HCEC 1CT (cell line): ENCODE measurements at places on chromosomes 7 and 10.

GRCh38 chr10:103676058-103676785 lies 179.2 kb downstream of the SH3PXD2A start:
- peak; percentile 12 for DNase-seq

GRCh38 chr10:74300666-74301065 lies 149.6 kb downstream of the ADK start:
- DNase-seq = no peak

GRCh38 chr7:131625817-131626372 lies 69.5 kb upstream of the PODXL start:
- peak; percentile 71 for DNase-seq

GRCh38 chr7:44193011-44193802 lies 4.0 kb upstream of the GCK start:
- DNase-seq = no peak

GRCh38 chr7:66696774-66697191 lies 43.8 kb upstream of the RABGEF1 start:
- DNase-seq = peak; percentile 25
